ENCODE measurements at places on chromosomes 11 and 22.

DNA sequence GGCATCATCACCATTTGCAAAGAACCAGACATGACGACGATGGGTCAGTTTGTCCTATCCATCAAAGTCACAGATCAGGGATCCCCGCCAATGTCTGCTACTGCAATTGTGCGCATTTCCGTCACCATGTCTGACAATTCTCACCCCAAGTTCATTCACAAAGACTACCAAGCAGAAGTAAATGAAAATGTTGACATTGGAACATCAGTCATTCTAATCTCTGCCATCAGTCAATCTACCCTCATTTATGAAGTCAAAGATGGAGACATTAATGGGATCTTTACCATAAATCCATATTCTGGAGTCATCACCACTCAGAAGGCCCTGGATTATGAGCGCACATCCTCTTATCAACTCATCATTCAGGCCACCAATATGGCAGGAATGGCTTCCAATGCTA, 171.6 kb upstream of the MTNR1B start:
- DNase-seq = no peak

DNA sequence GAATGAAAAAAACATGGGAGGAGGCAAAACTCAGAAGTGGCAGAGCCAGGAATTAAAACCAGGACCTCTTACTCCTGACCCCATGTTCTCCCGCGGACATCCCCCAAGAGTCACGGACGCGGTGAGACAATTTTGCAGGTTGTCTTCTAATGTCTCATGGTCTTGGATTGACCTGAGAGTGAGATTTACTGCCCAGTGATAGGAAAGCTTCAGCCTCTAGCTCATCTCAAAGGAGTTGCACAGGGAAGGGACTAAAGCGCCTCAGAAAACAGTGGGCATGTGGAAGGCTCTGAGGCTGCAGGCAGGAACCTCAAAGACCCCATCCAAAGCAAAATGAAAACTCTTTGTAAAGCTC, 197.4 kb downstream of the ADAMTS15 start:
- no peak for DNase-seq

DNA sequence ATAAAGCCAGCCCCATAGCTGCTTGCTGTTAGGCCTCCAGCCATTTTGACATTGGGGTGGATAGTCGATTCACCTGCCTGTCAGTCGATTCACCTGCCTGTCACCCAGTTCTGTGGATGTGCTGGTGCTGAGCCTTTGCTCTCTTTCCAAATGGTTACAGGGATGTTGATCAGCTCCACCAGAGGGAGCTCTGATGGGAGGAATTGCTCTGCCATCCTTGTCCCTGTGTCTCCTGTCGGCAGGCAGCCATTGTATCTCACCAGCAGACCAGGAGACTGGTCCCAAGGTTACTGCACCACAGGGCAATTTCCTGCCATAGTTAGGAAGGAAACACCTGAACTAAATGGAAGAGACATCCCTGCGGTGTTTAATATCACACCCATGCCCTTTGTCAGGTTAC, 6.1 kb downstream of the MPEG1 start:
- DNase-seq = no peak

DNA sequence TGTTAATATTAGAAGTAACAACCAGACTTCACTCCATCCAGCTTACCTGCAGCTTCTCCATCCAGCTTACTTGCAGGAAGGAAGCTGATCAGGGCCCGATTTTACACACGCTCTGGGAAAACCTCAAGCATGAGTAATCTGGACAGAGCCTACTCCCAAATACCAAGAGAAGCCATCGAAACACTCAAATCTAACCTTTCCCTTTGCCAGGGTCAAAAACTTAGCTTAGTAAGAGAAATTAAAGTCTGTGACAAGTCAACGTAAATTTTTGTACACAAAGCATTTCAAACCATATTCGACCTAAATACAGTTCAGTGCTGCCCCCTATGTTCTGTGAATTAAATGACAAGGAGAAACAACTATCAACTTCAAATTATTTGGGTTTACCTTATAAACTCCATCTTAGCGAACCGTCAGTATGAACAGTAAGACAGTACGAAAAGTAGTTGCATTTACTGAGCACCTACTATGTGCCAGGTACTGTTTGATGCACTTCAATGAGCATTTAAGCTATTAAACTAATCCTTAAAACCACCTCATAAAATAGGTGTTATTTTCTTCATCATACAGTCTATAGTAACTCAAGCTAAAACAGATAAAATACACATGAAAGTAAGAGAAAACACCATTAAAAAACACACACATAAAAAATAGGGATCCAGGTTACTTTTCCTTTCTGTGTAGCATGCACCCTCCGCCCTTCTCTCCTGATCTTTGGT, 36.9 kb downstream of the ARFGAP3 start:
- DNase-seq = no peak

DNA sequence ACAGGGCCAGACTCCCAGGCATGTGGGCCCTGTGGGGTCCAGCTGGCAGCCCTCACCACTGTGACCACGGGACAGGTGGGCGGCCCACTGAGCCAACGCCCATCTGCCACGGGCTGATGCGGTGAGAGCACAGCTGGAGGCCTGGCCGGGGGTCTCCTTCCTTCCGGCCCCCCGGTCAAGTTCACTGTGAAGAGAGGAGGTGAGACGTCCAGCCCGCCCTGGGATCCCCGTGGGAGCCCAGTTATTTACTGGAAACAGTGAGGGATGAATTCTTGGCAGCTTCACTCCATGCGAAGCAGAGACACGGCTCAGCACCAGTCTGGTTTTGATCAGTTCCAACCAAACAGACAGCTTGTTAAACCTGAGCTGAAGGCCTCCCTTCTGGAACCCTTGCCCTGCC, 38.7 kb downstream of the WNT11 start:
- DNase-seq = no peak

- no peak for DNase-seq
Measured at GRCh38 chr11:67364169-67364568, 9.2 kb downstream of the CLCF1 start.

DNA sequence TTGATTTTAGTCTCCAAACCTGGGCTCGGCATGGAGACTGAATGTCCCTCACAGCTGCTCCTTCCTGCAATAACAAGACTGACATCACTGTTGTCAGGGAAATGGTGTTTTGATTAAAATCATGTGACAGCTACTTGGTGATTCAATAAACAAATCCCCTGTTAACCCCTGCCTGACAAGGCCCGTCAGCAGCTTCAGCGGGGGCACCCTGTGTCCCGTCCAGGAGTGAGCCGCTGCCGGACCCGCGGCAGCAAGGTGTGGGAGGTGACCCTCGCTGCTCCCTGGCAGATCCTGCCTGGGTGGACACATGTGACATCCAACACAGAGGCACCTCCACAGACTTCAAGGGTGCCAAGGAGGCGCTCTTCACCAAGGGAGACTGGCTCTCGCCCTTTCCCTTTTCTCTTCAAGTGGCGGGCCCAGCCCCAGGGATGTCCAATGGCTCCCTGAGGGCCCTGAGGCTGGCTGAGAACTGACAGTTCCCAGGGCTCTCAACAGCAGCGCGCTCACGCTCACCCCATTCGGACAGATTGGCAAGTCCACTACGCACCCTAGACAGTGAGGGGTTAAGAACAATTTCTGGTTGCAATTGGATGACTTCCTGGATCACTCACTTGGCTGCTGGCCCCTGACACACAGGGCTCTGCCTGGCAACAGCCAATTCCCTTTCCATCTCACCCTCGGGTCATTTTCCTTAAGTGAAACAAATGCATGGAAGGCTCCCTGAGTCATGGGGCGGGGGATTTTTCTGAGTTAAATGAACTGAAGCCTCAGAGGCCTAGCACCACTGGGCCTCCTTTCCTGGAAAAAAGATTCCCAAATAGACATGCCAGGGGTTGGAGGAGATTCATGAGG, 30.7 kb downstream of the PPP2R1B start:
- no peak for DNase-seq

GRCh38 chr11:57571606-57572005, 4.1 kb upstream of the UBE2L6 start:
- no peak for DNase-seq

DNA sequence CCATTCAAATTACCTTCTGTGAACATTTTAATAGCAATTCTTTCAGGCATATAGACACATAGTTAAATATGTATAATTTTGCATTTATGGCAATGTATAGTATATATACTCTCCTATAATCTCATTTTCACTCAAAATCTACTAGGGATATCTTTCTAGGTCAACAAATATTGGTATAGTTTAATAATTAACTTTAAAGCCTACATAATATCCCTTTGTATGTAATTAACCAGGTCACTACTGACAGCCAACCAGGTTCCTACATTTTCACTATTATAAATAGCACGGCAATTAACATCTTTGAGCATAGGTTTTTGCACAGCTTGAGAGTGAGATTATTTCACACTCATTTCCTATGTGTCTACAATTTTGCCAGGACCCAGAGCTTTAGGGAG, 15.8 kb downstream of the OR2AG2 start:
- DNase-seq = no peak

DNA sequence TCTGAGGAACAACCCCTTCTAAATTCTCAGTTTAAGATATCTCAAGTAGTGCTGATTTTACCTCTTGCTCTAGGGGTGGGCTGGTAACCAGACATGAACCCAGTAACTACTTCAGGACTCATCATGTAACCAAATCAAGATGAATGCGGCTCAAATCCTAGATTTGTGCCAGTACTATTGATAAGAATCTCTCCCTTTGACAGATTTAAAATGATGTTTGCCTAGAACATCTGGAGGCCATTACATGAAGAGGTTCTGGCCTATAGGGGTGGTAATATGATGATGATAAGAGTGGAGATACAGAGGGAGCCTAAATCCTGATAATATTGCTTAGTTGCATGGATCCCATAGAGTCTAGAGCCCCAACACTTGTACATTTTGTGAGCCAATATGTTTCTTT, 672.6 kb upstream of the ANO5 start:
- no peak for DNase-seq

GRCh38 chr11:8095806-8096522, 15.0 kb downstream of the TUB start:
- DNase-seq = no peak

- no peak for DNase-seq
Measured at GRCh38 chr11:1735271-1735670, 15.1 kb downstream of the IFITM10 start.

DNA sequence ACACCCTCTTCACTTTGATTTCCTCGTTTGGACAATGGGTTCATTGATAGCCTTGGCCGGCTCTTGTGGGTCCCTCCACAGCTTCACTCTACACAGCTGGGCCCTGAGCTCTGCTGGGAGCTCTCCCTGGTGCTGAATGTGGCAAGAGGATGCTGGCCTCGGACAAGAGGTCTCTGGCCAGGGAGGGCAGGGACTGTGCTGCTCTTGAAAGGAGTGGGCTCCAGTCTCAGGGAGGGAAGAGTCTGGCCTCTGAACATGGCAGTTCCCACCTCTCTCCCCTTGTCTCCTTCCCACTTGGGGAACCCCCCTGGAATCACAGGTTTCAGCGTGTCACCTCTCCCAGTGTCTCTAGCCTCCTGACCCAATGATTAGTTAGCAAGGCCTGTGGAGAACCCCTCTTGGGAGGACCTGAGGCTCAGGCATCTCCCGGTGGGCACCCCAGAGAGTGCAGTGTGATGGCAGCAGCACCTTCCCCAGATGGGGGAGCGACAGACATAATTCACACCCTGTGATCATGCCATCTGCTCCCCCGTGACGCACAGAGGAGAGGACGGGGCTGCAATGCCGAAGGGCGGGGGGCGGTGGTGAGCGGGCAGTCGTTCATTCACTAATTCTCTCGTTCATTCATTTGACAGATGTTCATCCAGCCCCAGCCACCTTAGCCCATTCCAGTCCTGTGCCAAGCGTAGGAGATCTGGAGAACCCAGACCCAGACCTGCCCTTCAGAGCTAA, 2.8 kb upstream of the CABP7 start:
- DNase-seq = no peak

DNA sequence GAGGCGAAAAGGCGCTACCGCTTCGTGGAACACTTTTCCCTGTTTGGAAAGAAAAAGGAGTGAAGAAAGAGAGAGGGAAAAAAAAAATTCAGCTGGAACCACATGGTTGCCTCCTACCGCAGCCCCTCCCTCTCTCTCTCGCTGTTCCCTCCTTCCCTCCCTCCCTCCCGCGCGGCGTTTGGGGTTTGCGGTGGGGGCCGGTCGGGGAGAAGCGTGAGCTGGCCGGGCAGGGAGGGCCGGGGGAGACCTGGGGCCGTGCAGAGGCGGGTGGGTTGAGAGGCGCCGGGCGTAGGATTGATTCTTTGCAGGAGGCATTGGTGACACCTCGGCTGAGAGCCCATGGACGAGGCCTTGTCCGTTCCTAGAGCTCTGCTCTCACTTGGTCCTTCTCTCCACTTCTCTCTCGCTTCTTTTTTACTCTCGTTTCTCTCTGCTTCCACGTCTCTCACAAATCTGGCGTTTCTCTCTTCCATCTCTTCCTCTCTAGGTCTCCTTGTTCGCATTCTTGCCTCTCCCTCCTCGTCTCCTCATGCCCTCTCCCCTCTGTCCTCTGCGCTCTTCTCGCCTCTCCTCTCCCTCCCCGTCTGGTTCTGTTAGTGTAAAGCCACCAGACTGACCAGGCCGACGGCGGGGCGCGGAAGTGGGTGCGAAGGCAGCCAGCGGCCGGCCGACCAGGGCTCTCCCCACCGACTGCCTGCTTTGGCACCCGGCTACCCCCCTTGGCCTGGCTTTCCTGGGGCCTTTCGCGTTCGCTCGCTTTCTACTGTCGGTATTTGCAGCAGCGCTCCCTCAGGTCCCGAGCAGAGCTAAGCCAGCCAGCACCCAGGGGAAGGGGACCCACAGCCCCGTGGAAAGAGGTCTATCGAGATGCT, at the start of gene CLMP:
TSS of gene CLMP (minus strand) at position 61 of the 872 bp plus-strand sequence. CDS start 308 bp downstream, outside the sequence.
- DNase-seq = no peak

GRCh38 chr11:20844630-20845029, 175.2 kb downstream of the NELL1 start:
- DNase-seq = no peak

DNA sequence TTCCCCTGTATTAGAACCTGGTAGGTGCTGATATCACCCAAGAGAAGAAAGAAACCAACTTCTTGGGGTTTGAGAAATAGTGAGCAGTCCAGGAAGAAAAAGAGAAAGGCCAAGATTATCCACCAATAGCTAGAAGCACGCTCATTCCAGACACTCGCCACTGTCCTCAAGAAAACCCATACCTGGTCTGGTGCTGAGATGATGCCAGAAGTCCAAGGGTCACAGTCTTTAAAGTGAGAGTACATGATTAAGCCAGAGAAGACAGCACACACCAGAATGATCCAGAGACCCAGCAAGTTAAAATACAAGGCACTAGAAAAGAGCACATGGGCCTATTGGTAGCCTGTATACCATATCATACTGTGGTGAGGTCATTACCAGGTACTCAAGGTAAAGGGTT, 23.6 kb downstream of the SLC5A12 start:
- no peak for DNase-seq

GRCh38 chr11:794013-794765, 3.9 kb downstream of the SLC25A22 start:
- DNase-seq = no peak

- no peak for DNase-seq
Measured at GRCh38 chr11:67372993-67373647, at the start of gene CLCF1. TSS of gene CLCF1 (minus strand) at chr11:67373598. CDS start at chr11:67373539, 59 bp downstream.

DNA sequence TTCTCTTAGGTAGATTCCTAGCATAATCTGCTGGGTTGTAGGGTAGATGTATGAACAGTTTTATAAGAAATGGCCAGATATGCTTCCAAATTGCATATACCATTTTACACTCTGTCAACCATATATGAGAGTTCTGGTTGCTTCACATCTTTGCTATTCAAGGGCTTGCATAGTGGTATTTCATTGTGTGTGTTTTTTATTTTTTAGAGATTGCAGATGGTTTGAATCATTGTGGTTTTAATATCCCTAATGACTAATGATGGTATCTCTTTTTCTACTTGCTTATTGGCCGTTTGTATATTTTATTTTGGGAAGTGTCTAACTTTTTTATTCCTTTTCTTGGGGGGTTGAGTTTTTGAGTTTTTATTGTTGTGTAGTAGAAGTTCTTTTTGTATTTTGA, 26.9 kb downstream of the RNF214 start:
- DNase-seq = no peak

- DNase-seq = no peak
Measured at GRCh38 chr11:22583963-22584492, 41.6 kb downstream of the FANCF start.

All from activated CD8-positive, alpha-beta memory T cell treated with anti-CD3 and anti-CD28 coated beads for 48 hours (primary cell).